ENCODE measurements at places on chromosomes 16 and 17. TPM values are rescaled to one million over a fixed set of nuclear protein-coding genes. Genes with fewer than 3 reads are reported as not detected.

ANKS3 gene
- total RNA-seq, result 14.8 TPM

FN3K gene
- 7.0 TPM for total RNA-seq

TVP23A gene
- not detected for total RNA-seq

OTOA gene
- not detected for total RNA-seq

SOST gene
- total RNA-seq, result 0.05 TPM

GP2 gene
- total RNA-seq, result not detected

SPEM3 gene
- total RNA-seq, result not detected

DNA sequence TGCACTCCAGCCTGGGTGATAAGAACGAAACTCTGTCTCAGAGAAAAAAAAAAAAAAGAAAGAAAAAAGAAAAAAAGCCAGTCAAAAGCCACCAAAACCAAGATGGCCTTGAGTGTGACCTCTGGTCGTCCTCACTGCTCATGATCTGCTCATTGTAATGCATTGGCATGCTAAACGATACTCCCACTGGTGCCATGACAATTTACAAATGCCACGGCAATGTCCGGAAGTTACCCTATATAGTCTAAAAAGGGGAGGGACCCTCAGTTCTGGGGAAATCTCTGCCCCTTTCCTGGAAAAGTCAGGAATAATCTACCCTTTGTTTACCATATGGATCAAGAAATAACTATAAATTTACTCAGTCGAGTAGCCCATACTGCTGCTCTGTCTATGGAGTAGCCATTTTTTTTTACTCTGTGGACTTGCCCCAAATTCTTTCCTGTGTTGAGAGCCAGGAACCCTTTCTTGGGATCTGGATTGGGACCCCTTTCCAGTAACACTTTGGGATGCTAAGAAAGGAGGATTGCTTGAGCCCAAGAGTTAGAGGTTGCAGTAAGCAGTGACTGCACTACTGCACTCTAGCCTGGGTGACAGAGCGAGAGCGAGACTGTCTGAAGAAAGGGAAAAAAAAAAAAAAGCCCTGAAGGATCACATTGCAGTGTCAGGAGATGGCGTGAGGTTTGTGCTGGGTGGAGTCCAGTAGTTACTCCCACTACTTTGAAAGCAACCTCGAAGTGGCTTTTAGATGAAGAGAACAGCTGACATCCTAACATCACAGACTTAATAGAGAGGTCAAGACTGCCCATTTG, 3.7 kb upstream of the TMEM231 start:
- DNase-seq, result no peak

- no peak for DNase-seq
These were observed 155.3 kb downstream of the CYB561 start for GRCh38 chr17:63290784-63291183.

DNA sequence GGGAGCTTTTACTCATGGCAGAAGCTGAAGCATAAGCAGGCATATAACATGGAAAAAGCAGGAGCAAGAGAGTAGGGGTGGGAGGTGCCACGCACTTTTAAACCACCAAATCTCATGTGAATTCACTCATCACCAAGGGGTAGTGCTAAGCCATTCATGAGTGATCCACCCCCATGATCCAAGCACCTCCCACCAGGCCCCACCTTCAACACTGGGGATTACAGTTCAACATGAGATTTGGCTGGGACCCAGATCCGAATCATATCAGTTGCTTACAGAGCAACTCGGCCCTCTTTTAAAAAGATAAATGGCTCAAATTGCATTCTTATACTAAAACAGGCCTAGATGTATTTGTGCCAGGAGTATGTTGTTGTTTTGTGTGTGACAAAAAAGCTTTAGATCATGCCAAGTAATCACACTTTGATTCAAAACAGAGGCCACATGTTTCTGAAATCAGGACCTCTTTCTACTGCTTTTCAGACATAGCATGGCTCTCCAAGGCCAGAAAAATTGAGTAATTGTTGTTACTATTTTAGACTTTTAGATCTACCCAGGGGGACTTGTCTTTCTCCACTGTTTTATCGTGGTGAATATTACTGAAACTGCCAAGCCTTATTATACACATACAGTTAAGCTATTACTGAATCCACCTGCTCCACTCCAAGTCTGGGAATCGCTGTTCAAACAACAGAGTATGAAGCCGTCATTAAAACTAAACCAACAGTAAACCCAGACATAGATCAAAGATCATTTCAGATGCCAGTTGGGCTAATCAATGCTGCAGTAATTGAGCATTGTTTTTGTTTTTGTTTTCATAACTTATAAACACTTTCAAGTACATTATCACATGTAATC, 163.3 kb downstream of the KCNJ2 start:
- no peak for DNase-seq

DNA sequence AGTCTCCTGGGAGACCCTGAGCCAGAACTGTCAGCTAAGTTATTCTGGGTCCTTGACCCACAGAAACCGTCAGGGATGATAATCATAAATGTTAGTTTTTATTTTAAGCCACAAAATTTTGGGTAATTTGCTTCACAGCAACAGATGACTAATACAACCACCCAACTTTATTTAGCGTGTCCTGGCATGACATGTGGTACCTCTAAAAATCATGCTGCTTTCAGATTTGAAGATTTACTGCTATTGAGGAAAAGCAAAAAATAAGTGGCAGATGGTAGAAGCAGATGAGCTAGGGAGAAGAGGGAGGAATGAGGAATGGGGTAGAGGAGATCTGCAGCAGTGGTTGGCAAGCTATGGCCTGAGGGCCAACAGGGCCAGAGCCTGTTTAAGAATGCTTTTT, 90.4 kb downstream of the TMEM100 start:
- DNase-seq, result no peak

DNA sequence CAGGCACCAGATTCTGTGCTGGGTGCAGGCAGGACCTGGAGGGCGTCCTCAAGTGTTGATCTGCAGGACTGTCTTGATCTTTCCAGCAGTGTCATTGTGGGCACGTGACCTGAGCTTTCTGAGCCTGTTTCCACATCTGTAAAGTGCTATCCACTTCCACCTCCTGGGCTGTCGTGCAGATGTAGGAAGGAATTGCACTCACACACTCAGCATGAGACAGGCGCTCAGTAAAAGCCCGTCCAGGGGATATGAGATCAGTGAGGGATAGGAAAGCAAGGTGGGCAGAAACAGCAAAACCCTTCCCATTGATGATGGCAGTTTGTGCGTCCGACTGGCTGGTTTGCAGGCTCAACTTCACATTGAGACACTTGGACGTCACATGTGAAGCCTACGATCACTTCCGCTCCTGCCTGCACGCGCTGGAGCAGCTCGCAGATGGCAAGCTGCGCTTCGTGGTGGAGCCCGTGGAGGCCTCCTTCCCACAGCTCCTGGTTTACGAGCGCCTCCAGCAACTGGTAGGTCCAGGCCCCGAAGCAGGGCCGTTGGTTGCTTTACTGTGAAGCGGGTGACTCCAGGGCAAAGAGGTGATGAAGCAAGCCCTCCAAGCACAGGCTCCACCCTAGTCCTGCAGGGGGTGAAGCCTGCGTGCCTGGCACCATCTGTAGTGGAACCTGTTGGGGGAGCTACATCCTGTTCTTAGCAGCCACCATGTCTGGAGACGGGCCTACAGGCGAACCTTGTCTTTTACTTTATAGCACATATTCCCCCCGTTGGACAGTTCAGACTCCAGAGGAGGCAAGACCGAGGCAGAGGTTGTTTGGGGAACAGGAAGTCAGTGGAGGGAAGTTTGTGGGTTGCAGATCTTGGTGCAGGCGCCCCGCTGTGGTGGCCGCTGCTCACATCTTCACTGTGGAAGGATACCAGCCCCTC, 23.0 kb downstream of the METTL22 start:
- no peak for DNase-seq

DNA sequence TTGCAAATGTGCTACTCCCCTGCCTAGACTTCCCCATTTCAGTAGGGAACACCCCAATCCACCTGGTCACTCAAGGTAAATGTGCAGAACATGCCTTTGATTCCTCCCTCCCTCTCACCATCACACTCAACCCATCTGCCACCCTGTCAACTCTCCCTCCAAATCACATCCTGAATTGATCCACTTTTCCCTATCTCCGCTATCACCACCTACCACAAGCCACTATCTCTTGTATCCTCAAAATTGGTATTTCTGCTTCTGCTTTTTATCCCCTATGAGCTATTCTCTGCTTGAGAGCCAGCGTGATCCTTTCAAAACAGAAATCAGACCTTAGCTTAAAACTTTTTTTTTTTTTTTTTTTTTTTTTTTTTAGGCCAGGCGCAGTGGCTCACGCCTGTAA, 5.4 kb upstream of the NOL11 start:
- DNase-seq, result no peak

- peak; percentile 66 for DNase-seq
These were observed 56.5 kb downstream of the CYTH1 start for GRCh38 chr17:78725448-78726021.

DNA sequence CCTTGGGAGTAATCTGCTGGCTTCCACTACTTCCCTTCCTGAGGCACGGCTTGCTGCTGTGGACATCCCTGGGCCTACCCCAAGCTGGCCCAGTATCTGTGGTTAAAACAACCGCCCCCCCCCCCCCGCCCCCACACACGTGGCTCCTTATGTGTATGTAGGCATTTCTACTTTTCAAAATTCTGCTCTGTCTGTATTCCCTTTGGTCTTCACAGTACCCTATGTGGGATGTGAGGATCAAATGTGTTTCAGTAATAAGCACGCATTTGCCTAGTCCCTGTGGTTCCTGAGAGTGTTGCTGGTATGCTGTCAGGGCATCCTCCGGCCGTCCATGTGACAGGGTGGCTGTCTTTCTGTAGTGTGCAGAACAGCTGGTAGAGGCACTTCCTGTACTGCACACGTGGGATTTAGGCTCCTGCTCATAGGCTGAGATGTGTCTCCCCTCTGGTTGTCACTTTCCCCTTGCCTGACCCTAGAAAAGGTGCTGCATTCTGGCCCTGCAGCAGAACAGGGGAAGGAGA, 2.2 kb downstream of the NT5M start:
- peak; percentile 13 for DNase-seq

- no peak for DNase-seq
These were observed 1.9 kb upstream of the CCDC102A start for GRCh38 chr16:57538235-57538721.

DNA sequence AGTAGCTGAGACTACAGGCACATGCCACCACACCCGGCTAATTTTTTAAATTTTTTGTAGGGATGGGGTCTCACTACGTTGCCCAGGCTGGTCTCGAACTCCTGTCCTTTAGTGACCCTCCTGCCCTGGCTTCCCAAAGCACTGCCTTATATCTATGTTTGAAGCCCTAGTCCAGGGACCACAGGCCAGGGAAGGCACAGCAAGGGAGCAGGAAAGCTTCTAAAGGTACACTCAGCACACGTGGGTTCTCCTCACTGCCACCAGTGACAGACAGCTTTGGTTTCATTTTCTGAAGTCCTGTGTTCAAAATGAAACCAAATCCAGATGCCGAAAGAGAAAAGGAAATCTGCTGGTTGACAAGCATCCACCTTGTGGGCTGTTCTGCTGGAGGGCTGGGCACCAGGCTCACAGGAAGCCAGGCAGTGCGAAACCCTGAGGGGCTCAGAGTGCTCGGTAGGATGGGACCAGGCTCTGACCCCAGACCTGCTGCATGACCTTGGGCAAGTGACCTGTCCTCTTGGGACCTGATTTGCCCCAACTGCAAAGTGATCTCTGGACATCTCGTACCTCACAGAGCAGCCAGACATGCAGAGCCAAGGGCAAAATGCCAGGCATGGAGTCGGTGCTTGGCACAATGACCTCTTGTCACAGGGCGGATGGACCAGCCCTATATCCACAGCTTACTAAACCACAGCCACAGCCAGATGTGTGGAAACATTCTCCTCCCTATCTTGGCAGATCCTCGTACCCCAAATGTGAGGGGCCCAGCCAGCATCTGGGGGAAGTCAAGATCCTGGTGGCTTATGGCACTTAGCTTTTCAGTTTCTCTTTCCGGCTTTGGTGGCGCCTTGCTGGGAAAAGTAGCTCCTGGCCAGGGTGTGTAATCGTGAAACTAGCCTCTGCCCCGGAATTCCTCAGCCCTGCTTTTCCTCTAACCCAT, 2.8 kb upstream of the SOCS1 start:
- DNase-seq, result no peak

DNA sequence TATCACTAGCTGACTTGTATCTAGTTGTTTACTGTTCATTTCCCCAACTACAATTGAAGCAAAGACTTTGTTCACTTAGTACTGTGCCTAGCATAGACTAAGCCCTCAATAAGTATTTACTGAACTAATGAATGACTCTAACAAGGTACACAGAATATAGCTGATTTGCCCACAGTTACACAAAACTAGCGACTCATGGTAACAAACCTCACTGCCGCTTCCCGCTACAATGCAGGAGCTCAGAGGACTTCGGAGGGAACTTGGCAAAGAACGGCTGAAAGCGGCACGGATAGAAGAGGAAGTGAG, 524 bp downstream of the EFTUD2 start:
- DNase-seq, result peak; percentile 61

DNA sequence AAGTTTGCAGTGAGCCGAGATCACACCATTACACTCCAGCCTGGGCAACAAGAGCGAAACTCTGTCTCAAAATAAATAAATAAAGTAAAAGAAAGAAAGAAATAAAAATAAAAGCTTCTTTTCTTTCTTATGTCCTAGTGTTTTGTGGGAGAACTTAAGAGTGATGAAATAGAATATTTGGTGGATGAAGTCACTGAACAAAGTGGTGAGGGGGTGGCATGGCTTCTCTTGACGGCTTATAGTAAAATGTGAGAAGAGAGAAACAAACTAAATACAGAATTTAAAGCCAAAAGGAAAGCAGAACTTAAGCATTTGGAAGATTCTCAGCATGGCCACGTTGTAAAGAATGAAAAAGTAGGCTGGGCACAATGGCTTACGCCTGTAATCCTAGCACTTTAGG, 15.3 kb downstream of the SGF29 start:
- no peak for DNase-seq

DNA sequence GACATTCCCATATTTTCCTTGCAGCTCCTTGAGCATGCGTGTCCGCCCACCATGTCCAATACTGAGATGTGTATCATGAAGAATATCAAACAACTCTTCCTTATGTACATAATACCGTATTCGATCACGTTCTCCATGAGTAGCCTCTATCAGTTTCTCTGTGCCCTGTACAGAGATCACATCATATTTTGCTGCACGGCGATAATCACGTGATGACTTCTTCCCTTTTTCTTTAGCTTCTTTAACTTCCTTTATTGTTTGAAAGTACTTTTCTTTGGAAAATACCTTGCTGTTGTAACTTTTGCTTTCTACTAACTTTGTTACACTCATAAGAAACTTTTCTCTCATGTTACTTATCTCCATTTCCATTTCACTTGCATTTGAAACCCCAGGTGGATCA, 6.6 kb downstream of the KRABD2 start:
- no peak for DNase-seq

GRCh38 chr17:15892731-15893657, 51.9 kb upstream of the ADORA2B start:
- DNase-seq, result no peak

- peak; percentile 63 for DNase-seq
These were observed 9.9 kb downstream of the TMIGD1 start for GRCh38 chr17:30323895-30324319.

GRCh38 chr17:62717889-62718288, 90.2 kb downstream of the MARCHF10 start:
- no peak for DNase-seq
